ENCODE measurements at places on chromosomes 4 and X.

DNA sequence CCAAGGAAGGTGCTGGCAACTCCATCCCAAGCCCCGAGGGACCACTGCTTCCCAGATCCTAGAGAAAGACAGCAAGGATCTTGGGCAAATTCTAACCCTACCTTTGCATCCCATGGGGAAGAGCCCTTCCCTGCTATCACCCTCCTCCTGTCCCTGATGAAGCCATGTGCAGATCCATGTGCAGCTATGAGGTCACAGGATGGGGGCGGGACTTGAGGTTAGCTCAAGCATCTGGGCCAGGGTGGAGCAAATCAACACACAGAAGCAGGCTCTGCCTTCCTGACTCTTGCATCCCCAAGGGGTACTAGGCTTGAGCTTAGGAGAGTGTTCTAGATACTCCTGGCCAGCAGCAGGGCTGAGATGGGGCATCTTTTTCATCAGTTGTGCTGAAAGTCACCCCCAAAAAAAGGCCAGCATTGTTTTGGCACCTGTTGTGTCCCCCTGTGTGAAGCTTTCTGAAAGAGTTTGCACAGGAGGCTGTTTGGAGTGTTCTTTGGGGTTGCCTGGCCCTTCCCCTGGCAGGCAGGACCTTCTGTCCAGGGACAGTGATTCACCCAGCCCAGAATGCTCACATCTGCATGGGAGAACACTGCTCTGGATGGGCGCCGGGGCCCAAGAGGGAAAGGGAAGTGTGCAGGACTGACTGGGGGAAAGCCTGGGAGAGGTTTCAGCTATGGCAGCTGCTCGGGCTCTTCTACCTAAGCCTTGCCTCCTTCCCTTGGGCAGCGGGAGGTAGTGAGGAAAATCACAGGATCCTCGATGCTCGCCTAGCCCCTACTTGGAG, 50.8 kb downstream of the PRPS1 start:
- DNase-seq = no peak

DNA sequence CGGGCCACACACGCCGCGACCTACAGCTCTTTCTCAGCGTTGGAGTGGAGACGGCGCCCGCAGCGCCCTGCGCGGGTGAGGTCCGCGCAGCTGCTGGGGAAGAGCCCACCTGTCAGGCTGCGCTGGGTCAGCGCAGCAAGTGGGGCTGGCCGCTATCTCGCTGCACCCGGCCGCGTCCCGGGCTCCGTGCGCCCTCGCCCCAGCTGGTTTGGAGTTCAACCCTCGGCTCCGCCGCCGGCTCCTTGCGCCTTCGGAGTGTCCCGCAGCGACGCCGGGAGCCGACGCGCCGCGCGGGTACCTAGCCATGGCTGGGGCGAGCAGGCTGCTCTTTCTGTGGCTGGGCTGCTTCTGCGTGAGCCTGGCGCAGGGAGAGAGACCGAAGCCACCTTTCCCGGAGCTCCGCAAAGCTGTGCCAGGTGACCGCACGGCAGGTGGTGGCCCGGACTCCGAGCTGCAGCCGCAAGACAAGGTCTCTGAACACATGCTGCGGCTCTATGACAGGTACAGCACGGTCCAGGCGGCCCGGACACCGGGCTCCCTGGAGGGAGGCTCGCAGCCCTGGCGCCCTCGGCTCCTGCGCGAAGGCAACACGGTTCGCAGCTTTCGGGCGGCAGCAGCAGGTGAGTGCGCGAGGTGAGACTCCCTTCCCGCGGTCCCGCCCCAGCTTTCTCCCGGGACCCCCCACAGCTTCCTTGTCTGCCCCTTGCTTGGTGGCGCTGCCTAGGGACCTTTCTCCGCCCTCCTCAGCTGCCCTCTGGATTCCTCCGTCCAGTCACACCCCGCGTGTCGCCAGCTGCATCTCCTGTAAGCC, 678 bp downstream of the BMP3 start:
- no peak for DNase-seq

DNA sequence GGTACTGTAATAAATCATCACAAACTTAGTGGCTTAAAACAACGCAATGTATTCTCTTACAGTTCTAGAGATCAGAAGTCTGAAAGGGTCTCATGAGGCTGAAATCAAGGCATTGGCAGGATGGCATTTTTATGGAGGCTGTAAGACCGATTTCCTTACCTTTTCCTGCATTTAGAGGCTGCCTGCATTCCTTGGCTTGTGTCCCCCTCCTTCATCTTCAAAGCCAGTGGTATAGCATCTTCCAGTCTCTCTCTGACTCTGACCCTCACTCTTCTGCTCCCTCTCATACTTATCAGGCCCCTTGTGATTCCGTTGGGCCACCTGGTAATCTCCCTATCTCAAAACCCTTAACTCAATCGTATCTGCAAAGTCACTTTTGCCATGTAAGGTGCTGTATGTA, 258.2 kb upstream of the JADE1 start:
- DNase-seq = no peak

- DNase-seq = no peak
These were observed 118.6 kb upstream of the NEIL3 start for GRCh38 chr4:177190995-177191580.

DNA sequence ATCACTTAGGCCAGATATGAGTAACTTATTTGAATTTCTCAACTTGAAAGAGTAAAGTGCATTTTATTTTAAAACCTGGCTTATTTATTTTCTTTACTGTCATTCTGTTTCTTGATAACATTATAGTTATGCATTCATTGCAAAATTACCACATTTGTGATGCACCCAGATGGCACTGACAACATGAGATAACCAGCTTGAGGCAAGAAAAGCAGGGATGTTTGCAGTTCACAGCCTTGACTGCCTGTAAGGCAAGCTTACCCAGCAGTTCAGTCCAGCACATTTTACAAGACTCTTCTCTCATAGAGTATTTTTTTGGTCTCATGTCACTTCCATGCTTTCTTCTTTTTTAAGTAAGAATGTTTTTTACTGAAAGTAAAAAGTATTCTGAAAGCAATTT, 25.3 kb upstream of the EPGN start:
- no peak for DNase-seq

Measured in mesothelial cell of epicardium (in vitro differentiated cells).